ENCODE measurements at places on chromosomes 11 and 22.

DNA sequence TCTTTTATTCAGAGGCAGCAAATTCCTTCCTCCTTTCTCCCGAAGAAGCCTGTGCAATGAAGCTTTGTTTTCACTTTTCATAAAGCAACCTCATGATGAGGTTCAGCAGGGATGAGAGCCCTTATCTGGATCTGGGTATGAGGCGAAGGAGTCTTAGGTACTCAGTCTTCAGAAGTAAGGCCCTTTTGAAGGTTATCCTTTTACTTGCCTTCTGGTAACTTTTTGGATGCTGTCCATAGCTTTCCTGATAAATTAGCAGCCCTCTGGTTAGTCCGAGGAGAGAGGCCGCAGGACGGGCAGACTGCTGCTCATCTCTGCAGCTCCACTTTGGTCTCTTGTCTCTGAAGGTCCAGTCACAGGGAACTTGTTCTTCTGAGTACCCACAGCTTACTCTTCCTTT is 1.1 kb downstream of the TRIM22 start:
- DNase-seq = no peak

- no peak for DNase-seq
These were observed 29.7 kb upstream of the SORL1-AS1 start for GRCh38 chr11:121482231-121483129.

GRCh38 chr11:47327025-47327424 is 25.5 kb downstream of the MYBPC3 start:
- no peak for DNase-seq

GRCh38 chr11:20963596-20963995 is 294.2 kb downstream of the NELL1 start:
- DNase-seq = no peak

DNA sequence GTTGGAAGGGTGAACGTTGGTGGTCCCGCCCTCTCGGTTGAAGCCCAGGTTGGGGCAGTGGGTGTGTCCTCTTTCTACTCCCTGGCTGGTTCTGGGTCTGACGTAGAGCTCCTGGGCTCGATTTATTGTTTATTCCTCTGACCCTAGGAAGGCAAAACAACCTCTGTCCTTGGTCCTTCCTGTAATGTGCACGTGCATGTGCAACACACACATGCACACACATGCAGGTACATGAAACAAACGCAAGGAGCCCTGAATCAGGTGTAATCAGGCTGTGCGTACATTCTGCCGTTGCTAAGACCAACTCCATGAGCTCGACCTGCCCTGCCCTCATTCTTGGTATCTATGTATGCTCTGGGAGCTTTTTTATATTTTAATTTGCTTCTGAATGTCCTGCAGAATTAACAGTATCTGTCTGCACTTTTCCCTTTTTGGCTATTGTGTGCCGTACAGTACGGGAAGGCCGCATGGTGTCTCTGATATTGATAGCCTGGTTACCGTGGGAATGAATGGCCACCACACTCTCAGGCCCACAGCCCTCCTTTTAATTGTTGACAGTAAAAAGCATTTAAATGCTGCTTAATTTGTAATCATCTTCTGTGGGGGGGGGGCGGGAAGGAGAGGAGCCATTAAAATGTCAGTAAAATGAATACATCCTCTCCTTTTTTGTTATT is 66.0 kb upstream of the NNMT start:
- DNase-seq = no peak

GRCh38 chr11:114129699-114130098 is 70.2 kb downstream of the ZBTB16 start:
- DNase-seq = no peak

DNA sequence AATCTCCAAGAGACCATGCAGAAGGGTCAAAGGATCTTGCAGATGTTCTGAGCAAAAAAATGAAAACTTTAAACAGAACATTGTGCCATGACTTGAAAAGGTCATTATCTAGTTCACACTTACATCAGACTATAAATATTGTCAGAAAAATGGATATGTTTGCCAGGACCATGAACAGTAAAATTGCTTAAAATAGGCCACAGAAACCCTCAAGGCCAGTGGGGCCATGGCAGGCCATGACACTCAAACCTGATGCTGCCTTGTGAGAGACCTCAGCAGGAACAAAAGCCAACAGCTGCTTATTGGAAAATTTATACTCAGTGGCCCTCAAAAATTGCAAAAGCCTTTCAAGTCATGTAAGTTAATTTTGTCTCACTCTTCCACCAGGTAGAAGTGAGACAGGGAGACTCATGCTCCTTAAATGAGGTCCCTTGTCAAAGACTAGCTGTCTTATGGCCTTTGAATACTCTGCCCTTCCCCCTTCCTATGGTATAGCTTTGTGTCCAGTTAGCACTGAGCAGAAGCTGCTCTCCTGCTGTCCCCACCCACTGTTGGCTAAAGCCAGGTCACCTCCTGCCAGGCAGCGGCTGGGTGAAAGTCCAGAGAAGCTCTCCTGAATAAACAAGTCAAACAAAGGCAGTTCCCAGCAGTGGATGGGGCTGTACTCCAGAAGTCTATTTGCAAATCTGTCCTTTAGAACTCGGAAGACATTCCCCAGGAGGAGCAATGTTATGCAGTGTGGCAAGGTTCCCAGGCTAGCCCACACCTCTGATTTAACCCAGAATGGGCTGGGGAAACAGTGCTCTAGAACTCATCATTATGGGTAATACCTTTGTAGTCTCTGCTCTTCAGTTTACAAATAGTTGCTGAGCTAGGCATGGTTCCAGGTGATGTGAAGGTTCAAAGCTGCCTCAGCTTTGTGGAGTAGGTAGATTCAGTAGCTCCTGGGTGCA is 21.4 kb downstream of the ADM start:
- DNase-seq = no peak

GRCh38 chr11:2691991-2692875 is 7.6 kb downstream of the KCNQ1OT1 start:
- DNase-seq = no peak

DNA sequence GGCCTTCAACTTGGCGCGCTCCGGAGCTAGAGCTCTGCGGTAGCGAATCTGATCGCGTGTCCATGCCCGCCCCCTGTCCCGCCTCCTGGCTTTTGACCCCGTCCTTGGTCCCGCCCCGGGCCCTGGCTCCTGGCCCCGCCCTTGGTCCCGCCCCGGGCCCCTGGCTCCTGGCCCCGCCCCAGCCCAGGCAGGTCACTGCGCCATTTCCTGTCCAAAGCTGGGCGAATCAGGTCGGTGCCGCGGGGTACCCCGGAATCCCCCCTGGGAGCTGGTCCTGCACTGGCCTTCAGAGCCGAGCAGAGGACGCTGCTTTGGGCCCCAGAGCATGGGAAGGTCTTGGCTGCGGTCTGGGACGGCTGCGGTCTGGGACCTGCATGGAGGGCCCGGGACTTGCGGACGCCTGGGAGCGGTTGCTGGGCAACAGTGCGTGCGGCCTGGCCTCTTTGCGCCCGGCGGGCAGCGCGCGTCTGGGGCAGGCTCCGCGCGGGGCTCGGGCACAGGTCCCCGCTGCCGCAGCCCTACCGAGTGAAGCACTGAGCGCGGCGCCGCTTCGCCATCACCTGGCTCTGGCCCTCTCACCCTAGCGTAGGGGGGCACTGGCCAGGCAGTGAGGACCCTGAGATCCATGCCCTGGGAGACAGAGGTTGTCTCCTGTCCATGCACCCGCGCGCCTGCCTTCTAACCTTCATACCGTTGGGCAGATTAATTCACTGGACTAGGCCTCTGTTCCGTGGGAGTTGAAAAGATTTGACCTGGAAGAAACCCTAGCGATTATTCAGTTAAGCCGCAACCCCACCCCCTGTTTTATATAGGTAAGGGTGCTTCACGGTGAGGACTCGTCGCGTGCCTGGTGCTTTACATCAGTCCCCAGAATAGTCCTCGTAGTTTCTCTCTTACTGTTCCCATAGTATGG is at the start of gene TTC12:
TTC12 (plus strand) TSS at position 195 of the 913 bp plus-strand sequence. CDS start 1,675 bp downstream, outside the sequence.
- peak; percentile 65 for DNase-seq

GRCh38 chr11:42849362-42849761 is 462.4 kb upstream of the API5 start:
- no peak for DNase-seq

- no peak for DNase-seq
These were observed 77.2 kb upstream of the UBASH3B start for GRCh38 chr11:122578171-122578825.

DNA sequence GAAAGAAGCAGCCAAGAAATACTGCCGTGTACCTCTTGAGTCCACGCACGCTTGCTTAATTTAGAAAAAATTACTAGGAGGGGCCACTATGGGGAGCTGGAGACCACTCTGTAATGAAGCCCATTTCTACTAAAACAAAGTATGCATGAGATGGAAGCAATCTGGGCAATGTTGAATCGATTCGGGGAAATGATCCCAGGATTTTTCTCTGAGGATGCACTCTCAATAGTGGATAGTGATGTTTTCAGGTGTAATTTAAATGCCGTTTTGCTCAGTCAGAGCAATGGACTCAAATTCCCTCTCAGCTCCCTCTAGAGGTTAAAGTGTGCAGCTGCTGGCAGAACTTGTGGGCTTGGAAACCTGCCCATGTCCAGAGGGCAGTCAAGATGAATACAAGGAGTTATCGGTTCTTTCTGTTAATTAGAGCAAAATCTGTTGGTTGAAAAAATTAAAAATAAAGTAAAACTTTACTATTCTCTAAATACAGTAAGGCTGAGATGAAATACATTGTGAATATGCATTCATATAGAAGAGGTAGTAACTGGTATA is 64.1 kb downstream of the ME3 start:
- peak; percentile 5 for DNase-seq

DNA sequence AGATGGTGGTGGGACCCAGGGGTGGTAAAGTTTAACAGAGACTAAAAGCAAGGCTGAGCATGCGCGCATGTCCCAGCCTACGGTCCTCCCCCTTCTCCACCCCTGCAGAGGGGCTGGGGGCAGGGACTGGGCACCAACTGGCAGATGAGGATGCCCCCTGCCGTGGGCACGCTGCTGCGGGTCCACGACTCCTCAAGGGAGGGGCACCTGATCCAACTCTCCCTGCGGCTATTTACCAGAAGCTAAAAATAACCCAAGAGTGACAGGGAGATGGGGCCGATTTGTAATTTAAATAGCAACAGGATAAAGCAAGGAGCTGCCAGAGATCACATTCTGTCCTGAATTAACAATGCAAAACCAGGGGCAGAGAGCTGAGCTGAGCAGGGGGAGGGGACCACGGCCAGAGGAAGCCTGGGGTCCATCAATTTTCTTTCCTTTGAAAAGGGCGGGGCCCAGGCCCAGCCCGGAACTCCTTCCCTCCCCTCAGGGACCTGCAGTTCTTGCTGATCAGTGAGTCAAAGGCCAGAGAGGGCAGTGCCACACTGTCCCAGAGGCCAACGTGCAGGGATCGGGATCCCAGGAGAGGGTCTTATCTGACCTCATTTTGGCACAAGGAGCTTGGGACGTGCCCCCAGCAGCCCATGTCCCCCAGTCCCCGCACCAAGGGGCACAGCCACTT is 8.1 kb upstream of the DGKZ start:
- peak; percentile 32 for DNase-seq

DNA sequence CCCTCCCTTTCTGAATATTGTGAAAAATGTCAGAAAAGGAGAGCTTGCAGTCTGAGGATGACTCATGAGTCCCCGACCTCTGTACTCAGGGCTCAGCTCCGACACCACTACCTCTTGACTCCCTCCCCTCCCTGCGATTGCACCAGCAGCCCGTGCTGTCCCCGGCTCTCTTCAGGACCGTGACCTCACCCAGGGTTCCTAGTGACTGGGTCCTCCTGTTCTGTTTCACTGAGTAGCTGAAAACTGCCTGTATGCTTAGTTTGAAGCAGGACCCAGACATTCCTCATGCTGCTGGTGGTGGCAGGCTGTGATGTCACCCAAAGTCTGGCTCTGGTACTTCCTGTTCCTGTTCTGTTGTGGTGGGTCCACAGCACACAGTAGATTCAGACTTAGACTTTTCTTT is 11.7 kb downstream of the PHRF1 start:
- DNase-seq = no peak

DNA sequence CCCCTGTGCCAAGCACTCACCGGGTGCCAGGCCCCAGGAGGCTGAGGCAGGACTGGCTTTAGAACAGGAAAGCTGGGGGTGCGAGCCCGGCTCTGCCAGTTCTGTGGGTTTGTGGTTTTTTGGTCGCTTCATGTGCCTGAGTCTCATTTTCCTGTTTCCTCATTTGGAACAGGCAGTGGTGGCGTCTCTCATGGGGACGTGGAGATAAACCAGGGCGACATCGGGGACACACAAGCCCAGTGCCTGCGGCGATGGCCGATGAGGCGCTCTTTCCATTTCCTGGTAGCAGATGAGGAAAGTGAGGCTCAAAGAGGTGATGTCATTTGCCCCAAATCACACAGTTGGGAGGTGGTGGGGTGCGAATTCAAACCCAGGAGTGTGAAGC is 20.8 kb upstream of the CHKA start:
- no peak for DNase-seq

- DNase-seq = no peak
These were observed 172.6 kb downstream of the WNT11 start for GRCh38 chr11:76033699-76034098.

- no peak for DNase-seq
These were observed 1295.0 kb downstream of the JRKL start for GRCh38 chr11:97684486-97685439.

DNA sequence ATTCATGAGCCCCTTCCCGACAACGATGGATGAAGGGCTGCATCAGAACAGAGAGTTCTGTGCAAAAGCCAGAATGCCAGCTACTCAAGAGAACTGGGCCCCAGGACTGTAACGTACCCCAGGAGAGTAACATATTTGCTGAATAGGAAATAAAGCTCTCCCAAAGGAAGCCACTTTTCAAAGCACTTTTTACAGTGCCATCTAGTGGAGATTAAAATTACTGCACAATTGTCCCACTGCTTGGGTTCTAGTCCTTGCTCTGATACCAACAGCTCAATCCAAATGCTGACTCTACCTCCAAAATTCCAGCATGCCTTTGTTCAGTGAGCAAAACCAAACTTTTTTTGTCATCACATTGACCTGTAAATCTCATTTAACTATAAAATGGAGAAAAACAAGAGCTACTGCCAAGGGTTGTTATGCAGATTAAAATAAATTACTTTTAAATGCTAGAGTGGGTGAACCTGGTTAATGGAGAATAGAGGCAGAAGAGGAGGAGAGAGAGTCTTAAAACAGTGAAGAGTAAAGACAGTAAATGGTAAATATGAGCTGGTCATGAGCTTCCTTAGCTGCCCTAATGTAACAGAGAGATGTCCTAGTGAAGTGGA is 87.6 kb upstream of the FSHB start:
- DNase-seq = no peak

- DNase-seq = no peak
These were observed 24.8 kb downstream of the RNF169 start for GRCh38 chr11:74773476-74773875.

DNA sequence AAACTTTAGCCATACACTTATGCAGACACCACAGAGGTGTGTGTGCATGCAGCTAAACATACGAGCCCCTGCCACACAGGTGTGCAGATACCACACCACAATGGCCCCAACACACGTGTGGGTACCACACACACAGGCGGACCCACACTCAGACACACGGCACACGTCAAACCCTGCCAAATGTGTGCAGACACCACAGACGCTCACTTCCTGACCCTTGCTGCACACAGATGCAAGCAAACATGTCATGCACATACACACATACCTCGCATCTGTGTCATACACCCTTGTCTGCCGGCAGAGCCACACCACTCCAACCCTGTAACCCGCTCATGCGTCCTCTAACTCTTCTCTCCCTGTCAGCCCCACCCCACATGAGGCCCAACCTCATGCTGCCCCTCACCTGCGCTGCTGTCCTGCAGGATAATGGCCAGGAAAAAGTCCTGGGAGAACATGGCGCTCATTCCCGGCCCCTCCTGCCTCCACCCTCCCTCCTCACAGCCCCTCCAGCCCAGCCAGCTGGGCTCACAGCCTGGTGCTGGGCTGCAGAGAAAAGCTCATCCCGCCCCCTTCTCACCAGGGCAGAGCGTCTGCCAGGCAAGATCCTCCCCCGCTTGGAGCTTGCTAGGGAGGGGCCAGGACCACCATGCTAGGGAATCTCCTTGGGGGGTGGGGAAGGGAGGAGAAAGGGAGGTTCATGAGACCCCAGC is 14.2 kb downstream of the SMPD1 start:
- DNase-seq = no peak

- no peak for DNase-seq
These were observed 844.0 kb downstream of the TBC1D22A start for GRCh38 chr22:47606426-47606825.

All from NCI-H524 treated with DMSO at 0.1 percent for 48 hours (cell line).